ENCODE measurements at places on chromosomes 11 and 22. TPM values are rescaled to one million over a fixed set of nuclear protein-coding genes. Genes with fewer than 3 reads are reported as not detected.
A peak's percentile ranks its signal among the peaks of the same experiment; 100 is the strongest.

The ARHGAP8 gene
- total RNA-seq: 32.4 TPM

GRCh38 chr11:109522116-109522755, 100.2 kb downstream of the C11orf87 start:
- DNase-seq: no peak
- no peaks in the 10 kb centered on the region for H3K36me3 ChIP-seq
- H3K4me3 ChIP-seq: no peak overlapping the region

The MMP11 gene
- total RNA-seq: 1.9 TPM

DNA sequence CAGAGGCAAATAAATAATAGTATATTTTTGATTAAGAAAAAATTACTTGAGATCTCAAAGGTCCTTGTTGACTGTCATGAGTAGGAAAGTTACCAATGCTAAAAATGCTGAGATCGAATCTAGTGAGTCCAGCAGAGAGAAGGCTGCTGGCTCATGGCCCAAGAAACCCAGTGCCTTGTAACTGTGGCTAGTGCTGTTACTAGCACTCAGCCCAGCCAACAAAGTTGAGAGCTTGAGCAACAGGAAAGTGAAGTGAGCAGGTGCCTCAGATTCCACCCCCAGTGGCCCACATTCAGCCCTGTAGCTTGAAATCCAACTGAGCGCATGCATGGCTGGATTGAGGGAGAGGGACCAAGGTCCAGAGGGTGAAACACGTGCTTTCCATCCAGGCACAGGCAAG, 398.2 kb downstream of the SHANK2 start:
- DNase-seq: no peak
- H3K27me3 ChIP-seq: no peaks in the 10 kb centered on the region
- no peaks in the 10 kb centered on the region for H3K36me3 ChIP-seq
- no peak overlapping the region for H3K4me3 ChIP-seq
- no peak overlapping the region for H3K27ac ChIP-seq

- no peak overlapping the region for H3K4me3 ChIP-seq
- H3K4me1 ChIP-seq: no peaks in the 10 kb centered on the region
- DNase-seq: no peak
- no peak overlapping the region for H3K27ac ChIP-seq
- no peaks in the 10 kb centered on the region for H3K36me3 ChIP-seq
Observed at GRCh38 chr11:11231763-11232162, 121.3 kb downstream of the CSNK2A3 start.

DNA sequence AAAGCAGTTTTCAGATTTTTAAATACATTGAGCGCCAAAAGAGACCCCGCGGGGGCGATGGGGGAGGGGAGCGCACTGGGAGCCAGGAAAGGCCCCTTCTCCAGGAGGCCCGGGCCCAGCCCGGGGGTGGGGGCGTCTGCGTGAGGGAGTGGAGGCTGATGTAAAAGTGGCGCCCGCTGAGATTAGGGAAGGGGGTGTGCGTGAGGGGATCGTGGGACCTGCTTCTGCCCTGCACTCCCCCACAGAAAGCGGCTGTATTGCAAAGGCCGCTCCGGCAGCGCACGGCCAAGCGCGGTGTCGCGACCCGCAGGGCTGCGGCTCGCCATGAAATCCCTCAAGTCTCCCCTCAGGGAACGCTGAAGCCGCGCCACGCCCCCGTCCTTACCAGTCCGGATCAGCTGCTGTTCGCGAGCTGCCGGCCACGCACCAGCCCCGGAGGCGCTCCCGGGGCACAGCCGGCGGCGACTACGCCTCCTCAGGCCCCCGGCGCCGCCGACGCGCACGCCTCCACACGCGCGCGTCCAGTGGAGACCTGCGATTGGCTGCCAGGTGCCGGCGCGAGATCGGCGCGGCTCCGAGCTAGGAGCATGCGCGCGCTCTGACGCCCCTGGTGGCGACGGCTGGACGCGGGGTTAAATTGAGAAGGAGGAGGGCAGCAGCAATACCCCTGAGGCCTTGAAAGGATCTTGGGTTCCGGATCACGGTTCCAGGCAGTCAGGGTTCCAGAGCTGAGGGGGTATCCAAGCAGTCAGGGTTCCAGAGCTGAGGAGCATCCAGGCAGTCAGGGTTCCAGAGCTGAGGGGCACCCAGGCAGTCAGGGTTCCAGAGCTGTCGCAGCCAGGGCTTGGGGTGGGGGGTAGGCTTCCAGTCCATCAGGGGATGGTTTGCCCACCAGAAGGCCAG, at the start of gene ZNF280B:
ZNF280B (minus strand) TSS at position 469 of the 903 bp plus-strand sequence. CDS start 19,344 bp downstream, outside the sequence.
- no peak within 1 kb of the TSS for H3K27ac ChIP-seq
- no peak for DNase-seq
- H3K4me1 ChIP-seq: no peaks in the 10 kb centered on the region
- H3K4me3 ChIP-seq: peak within 1 kb of the TSS; percentile 43

GRCh38 chr11:114525682-114526081, 34.0 kb downstream of the NXPE1 start:
- H3K27me3 ChIP-seq: no peaks in the 10 kb centered on the region
- no peak for DNase-seq
- no peak overlapping the region for H3K27ac ChIP-seq
- no peaks in the 10 kb centered on the region for H3K4me1 ChIP-seq

- no peaks in the 10 kb centered on the region for H3K36me3 ChIP-seq
- H3K27ac ChIP-seq: no peak overlapping the region
- no peaks in the 10 kb centered on the region for H3K27me3 ChIP-seq
- no peak overlapping the region for H3K4me3 ChIP-seq
Observed at GRCh38 chr11:131591051-131591461, 220.6 kb downstream of the NTM start.

DNA sequence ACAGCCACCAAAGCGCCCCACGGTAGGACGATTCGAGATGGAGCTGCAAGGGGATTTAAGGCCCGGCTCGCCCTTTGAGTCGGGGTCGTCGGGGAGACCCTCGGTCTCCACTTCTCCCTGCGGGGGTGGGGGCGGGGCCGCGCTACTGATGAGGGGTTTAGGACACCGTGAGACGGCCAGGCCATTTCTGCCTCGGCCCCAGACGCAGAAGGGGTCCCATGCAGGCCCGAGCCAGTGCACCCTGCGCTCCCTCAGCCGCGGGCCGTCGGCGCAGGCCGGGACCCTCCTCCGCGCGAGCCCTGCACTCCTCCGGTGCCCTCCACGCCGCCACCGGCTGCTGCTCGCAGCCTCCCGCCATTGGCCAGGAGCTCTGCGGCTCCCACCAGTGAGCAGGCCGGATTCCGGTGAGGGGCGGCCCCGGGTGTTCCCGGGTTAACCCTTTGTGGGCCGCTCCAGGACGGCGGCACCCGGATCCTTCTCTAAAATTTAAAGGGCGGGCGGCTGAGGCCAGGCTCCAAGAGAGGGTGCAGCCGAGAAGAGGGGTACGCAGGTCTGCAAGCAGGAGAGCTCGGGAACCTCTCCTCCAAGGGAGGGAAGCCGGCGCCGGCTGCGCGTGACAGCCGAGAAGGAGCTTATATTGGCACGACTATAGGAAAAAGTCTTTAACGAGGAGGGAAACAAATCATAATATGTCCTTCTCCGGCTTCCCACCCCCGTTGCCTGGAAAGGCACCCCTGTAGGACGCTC, 18.0 kb downstream of the CREB3L1 start:
- H3K36me3 ChIP-seq: no peaks in the 10 kb centered on the region
- no peaks in the 10 kb centered on the region for H3K27me3 ChIP-seq
- H3K27ac ChIP-seq: peak overlapping the region; percentile 22
- peak overlapping the region; percentile 62 for H3K4me3 ChIP-seq

- DNase-seq: no peak
- peaks cover 13% of the 10 kb centered on the region for H3K4me1 ChIP-seq
- H3K27ac ChIP-seq: no peak overlapping the region
Observed at GRCh38 chr11:12721816-12722604, 47.8 kb downstream of the TEAD1 start.

The OR8G1 gene
- not detected for total RNA-seq

DNA sequence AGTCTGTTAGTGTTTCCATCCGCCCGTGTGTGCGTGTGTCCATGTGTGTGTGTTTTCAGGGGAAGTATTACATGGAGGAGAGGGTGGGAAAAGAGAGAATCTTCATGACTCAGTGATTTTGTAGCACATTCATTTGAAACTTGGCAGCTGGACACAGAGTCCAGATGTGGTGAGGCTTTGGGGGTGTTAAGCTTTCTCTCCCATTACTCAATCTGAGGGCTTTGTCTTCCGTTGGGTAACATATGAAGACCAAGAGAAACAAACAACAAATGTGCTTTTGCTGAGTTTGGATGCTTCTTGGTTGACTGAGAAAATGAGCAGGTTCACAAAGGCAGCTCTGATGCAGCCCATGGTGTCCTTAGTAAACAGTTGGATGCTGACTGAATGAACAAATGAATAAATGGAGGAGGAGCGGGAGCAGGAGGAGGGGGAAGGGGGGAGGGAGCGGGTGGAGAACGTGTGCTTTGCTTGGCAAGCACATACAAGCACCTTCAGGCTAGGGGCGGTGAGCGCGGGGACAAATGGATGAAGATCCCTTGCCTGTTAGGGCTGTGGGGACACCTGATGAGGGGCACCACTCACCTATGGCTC, 104.3 kb downstream of the ST3GAL4 start:
- H3K36me3 ChIP-seq: no peaks in the 10 kb centered on the region
- no peaks in the 10 kb centered on the region for H3K4me1 ChIP-seq
- H3K27me3 ChIP-seq: no peaks in the 10 kb centered on the region

GRCh38 chr11:108662700-108663099, 2.2 kb upstream of the DDX10 start:
- no peaks in the 10 kb centered on the region for H3K36me3 ChIP-seq
- H3K27ac ChIP-seq: no peak overlapping the region
- no peak for DNase-seq
- H3K4me1 ChIP-seq: no peaks in the 10 kb centered on the region
- no peak overlapping the region for H3K4me3 ChIP-seq

The CABP4 gene
- 10.7 TPM for total RNA-seq

The SLC22A6 gene
- total RNA-seq: not detected

DNA sequence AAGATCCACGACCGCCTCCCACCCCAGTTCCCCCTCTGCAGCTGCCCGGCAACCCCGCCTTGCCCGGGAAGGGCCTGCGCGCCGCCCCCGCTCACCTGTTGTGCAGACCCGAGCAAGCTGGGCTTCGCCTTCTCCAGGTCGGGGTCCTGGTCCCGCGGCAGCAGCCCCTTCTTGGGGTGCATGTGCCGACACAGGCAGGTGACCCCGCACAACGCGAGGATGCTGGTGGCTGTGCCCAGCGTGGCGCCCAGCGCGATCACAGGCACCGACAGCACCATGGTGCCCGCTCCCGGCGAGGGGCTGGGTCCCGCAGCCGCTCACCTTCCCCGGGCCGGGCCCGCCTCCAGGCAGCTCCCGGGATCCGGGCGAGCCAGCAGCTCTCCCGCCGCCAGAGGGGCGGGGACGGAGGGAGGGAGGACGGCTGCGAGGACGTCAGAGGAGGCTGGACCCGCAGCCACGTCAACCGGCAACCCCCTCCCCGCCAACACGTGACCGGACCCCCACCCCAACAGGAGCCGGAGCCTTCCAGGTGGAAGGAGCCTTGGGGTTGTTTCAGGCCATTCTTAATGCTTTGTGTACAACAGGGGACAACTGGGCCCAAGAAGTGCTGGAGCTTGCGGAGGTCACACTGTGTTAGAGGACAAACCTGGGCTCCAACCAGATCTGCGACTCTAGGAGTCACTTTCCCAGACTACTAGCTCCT, at the start of gene SYT13:
SYT13 (minus strand) TSS at position 412 of the 703 bp plus-strand sequence; CDS start at position 278, 134 bp downstream.
- H3K27ac ChIP-seq: no peak within 1 kb of the TSS
- H3K27me3 ChIP-seq: no peaks in the 10 kb centered on the region
- no peaks in the 10 kb centered on the region for H3K36me3 ChIP-seq
- no peaks in the 10 kb centered on the region for H3K4me1 ChIP-seq

DNA sequence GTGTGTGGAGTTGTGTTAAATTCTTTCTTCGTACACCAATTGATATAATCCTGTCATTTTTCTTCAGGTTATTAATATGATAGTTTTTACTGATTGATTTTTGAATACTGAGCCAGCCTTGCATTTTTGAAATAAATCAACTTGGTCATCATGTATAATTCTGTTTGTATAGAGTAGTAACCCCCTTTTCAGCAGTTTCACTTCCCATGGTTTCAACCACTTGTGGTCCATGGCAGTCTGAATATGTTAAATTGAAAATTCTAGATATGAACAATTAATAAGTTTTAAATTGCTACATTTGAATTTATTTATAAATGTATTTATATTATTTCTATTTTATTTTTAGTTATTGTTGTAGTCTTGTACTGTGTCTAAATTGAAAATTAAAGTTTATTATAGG, 32.6 kb downstream of the MS4A6A start:
- no peaks in the 10 kb centered on the region for H3K36me3 ChIP-seq
- no peak overlapping the region for H3K27ac ChIP-seq
- H3K4me1 ChIP-seq: no peaks in the 10 kb centered on the region

DNA sequence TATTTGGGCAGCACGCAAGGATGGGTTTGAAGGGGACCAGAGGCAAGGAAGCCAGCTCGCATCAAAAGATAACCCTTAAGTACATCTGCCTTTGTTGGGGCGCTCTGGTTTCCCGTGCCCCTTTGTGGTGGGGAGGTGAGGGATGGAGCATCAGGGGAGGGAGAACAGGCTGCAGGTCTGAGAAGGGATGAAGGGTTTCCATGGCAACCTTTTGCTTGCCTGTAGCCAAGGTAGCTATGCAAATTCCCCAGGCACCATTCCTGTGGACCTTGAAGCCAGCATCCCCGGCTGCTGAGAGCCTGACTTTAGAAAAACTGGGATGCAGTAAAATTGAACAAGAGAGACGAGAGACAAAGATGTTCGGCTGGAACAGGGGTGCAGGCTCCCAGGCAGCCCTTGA, 75.7 kb downstream of the SEZ6L start:
- H3K36me3 ChIP-seq: no peaks in the 10 kb centered on the region
- no peak for DNase-seq
- H3K4me1 ChIP-seq: no peaks in the 10 kb centered on the region
- peaks cover 9% of the 10 kb centered on the region for H3K27me3 ChIP-seq
- H3K4me3 ChIP-seq: no peak overlapping the region

GRCh38 chr11:128412847-128413791, 174.2 kb downstream of the ETS1 start:
- DNase-seq: no peak
- no peaks in the 10 kb centered on the region for H3K4me1 ChIP-seq
- H3K36me3 ChIP-seq: no peaks in the 10 kb centered on the region
- H3K27ac ChIP-seq: no peak overlapping the region

The MAJIN gene
- total RNA-seq: not detected

DNA sequence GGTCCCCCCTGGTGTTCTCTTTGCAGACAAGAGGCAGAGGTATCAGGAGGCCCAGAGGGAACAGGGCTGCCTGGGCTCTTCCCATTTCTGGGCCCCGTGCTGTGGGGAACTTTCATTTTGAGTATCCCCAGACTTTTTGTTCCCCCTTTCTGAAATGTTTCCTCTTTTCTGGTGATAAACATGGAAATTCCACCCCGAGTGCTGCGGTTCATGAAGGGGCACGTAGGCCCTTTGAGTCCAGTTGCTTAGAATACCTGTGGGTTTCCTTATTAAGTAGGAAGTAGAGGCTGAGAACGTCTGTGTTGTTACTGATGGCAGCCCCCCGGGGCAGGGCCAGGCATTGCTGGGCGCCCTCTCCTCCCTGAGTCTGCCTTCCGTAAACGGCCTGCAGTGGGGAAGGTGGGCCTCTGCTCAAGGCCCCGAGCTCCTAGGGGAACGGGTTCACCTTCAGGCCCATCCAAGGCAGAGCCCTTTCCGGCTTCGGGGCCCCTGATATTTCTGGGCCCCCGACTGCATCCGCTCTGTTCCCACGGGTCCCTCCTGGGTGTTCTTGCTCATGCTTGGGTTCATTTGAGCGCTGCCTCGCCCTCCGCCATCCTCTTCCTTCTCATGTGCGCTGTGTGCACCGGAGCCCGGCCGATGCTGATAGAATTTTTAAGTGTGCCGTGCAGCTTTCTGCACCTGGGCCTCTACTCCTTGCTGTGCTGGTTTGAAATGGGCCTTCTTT, 12.0 kb downstream of the TBC1D22A start:
- H3K27me3 ChIP-seq: no peaks in the 10 kb centered on the region
- H3K4me1 ChIP-seq: no peaks in the 10 kb centered on the region
- DNase-seq: peak; percentile 36
- no peak overlapping the region for H3K4me3 ChIP-seq
- H3K27ac ChIP-seq: peak overlapping the region; percentile 53

GRCh38 chr22:40512426-40513136, 123.9 kb downstream of the MRTFA start:
- peak overlapping the region; percentile 84 for H3K27ac ChIP-seq
- no peaks in the 10 kb centered on the region for H3K27me3 ChIP-seq
- no peak overlapping the region for H3K4me3 ChIP-seq
- H3K4me1 ChIP-seq: peaks cover 6% of the 10 kb centered on the region
